Activated CD8-positive, alpha-beta T cell treated with anti-CD3 and anti-CD28 coated beads for 36 hours (primary cell): ENCODE measurements at places on chromosomes 13 and 19. TPM values are rescaled to one million over a fixed set of nuclear protein-coding genes. Genes with fewer than 3 reads are reported as not detected.

GRCh38 chr19:39342647-39343305, 555 bp downstream of the SAMD4B start:
- no peak for DNase-seq

GRCh38 chr13:110772091-110772984, 58.8 kb downstream of the ING1 start:
- no peak for DNase-seq

DNA sequence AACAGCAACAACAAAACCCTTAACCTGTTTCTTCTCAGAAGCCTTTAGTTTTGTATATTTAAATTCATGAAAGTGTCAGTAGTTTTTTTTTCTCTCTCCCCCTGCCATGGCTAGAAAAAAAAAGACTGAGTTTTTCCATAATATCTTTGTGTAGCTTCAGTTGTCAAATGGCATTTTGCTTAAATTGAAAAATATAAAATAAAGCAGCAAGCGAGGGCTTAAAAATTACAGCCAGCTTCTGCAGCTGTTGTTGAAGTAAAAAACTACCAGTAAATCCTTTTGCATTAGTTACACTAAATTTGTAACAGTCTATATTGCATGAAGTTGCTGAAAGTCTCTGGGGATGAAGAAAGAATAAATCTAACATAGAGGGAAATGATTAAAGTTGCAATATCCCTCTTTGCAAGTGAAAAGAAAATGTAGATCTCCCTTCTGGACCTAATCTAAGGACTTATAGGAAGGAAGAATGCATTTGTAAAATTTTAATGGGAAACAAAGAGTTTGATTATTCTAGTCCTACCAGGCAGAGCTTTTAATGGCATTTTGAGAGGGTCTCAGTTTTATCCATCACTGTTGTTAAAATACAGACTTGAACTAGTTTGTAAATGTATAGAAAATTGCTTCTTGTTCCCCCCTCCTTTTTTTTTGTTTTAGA, 215.7 kb downstream of the ATP8A2 start:
- no peak for DNase-seq

The CD70 gene
- total RNA-seq = 26.2 TPM

DNA sequence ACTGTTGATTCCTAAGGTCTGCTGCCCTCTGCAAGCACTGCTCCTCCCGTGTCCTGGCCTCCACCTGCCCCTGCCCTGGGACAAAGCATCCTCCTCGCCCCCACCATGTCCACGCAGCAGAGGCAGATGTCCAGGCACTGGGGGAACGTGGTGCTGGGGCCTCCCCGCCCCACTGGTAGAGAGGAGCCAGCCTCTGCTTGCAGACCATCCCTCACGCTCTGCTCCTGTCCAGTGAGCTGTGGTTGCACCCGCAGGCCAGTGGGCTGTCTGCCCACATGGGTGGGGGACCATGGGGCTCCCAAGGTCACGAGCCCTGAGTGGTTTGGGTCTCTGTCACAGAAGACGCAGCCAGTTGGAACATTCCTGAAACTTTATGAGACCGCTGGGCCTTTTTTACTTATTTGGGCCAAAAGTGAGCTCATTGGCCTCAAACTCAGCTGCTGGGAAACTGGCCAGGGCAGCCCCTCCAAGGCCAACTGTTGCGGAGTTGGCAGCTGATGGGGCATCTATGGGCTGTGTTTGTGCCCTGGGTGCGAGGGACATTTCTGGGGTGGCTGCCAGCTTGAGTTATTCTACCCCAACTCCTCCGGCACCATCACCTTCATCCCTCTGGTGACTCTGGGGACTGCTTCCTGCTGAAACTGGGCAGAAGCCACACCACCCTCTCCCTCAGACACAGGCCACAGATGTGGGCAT, 64.8 kb upstream of the F7 start:
- DNase-seq = no peak

GRCh38 chr19:42148266-42148665, 16.0 kb upstream of the POU2F2 start:
- no peak for DNase-seq

DNA sequence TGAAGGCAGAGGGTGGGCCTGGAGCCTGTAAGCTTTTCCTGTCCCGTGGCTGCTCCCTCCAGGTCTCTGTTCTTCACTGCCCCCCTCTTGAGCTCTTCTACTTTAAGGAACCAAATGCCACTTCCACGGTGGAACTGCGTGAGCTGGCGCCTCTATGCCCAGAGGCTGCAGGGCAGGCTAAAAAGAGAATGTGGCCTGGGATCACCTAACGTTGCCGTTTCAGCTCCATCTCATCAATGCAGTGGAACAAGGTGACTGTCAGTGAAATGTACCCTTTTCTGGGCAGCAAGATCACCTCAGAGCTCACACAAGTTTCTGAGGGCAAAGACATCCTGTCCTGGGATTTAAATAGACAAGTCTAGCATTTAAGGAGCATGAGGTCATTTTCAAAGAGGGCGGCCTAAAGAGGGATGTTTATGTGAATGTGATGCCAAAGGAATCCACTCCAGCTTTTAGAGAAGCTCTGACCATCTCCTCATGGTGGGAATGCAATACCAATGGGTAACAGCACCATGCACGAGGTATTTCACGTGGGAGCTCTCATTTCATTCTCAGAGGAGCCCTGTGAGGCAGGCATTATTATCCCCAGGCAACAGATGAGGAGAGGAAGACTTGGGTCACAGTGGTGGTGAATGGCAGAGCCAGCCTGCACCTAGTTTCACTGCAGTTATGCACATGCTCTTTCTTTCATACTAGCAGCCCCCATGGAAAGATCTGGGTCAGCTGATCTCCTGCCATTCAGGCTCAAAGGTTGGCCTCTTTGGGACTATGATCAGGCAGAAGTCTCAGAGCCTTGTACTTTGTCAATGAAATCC, 39.3 kb downstream of the RGCC start:
- DNase-seq = no peak

DNA sequence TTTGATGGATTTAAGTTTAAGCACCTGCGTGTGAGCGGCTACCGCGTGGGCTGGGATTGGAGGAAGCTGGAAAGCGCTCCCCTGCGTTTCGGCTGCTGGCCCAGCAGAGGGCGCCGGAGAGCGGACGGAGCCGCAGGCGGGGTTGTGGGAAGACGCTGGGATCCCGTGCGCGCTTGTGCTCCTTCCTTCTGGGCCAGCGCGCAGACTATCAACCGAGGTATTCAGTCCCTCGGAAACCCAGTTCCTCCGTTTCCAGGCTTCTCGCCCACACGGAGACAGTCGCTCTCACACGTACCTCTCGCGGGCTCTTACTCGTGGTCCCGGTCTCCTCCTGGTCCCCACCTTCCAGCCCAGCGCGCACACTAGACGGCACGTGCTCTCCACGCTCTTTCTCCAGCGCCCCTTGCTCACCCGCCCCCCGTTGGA, 28.8 kb downstream of the EPN1 start:
- peak; percentile 61 for DNase-seq
